ENCODE measurements at places on chromosomes 5 and 9. TPM values are rescaled to one million over a fixed set of nuclear protein-coding genes. Genes with fewer than 3 reads are reported as not detected.

MARCHF11 gene
- total RNA-seq: not detected

PRR16 gene
- total RNA-seq: 4.3 TPM

ARHGEF39 gene
- 0.54 TPM for total RNA-seq

FOXD1 gene
- not detected for total RNA-seq

SPINK1 gene
- total RNA-seq: not detected

ACOT12 gene
- not detected for total RNA-seq

TXNDC8 gene
- total RNA-seq: not detected

HRH2 gene
- 1.7 TPM for total RNA-seq

SLC25A48 gene
- not detected for total RNA-seq

TEX48 gene
- not detected for total RNA-seq

SCGB3A2 gene
- total RNA-seq: not detected
